ENCODE measurements at places on chromosomes 11 and 22. TPM values are rescaled to one million over a fixed set of nuclear protein-coding genes. Genes with fewer than 3 reads are reported as not detected.

GRCh38 chr11:115321605-115322289 is 182.5 kb downstream of the CADM1 start:
- DNase-seq, result no peak

DNA sequence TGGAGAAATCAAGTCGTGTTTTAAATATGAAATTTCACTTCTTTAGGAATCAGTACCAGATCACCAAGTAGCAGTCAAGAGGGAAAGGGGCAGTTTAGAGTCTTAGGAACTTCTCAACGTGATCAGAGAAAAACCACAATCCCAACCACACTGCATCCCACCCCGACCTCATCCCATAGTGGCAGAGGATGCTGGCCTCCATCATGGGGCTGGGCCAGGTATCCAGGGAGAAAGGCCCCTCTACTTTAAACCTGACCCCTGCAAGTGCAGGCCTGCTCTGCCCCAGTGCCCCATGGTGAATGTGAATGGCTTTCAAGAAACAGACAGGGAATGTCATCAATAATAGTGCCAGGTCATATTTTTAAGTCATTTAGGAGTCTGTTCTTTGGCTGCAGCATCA is 12.1 kb downstream of the CHST1 start:
- no peak for DNase-seq

- no peak for DNase-seq
These were observed 5.8 kb downstream of the TSPAN4 start for GRCh38 chr11:848380-848931.

- DNase-seq, result no peak
These were observed 62.4 kb downstream of the GAS2 start for GRCh38 chr11:22728600-22729389.

GRCh38 chr11:68831124-68831523 is 10.6 kb downstream of the CPT1A start:
- DNase-seq, result no peak

The MMP8 gene
- not detected for total RNA-seq

The SELENOH gene
- 208 TPM for total RNA-seq

The PIH1D2 gene
- 4.5 TPM for total RNA-seq

The CCDC15 gene
- 6.1 TPM for total RNA-seq
